ENCODE measurements at places on chromosomes 16 and 17.

GRCh38 chr17:49388692-49389513 lies 25.8 kb downstream of the PHB1 start:
- DNase-seq = peak; percentile 52

GRCh38 chr16:51807551-51807950 lies 656.5 kb upstream of the SALL1 start:
- peak; percentile 46 for DNase-seq

- no peak for DNase-seq
Measured at GRCh38 chr17:46143827-46144236, 49.4 kb downstream of the KANSL1 start.

DNA sequence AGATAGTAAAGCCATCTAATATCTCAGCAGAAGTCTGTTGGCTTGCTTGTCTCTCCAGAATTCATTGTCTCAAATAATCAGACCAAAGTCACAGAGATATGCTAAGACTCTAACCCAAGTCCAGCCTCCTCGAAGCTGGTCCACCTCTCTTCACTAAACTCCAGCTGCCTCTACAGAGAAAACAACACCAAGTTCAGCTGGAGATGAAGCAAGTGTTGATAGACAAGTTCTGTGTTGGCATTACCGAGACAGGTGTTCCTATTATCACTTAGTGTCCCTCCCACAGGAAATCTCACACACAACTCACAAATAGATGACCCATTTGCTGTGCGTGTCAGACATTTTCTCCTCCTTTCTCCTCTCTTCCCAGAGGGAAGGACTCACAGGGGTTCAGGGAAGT lies 164.4 kb upstream of the ANKFN1 start:
- DNase-seq = no peak

DNA sequence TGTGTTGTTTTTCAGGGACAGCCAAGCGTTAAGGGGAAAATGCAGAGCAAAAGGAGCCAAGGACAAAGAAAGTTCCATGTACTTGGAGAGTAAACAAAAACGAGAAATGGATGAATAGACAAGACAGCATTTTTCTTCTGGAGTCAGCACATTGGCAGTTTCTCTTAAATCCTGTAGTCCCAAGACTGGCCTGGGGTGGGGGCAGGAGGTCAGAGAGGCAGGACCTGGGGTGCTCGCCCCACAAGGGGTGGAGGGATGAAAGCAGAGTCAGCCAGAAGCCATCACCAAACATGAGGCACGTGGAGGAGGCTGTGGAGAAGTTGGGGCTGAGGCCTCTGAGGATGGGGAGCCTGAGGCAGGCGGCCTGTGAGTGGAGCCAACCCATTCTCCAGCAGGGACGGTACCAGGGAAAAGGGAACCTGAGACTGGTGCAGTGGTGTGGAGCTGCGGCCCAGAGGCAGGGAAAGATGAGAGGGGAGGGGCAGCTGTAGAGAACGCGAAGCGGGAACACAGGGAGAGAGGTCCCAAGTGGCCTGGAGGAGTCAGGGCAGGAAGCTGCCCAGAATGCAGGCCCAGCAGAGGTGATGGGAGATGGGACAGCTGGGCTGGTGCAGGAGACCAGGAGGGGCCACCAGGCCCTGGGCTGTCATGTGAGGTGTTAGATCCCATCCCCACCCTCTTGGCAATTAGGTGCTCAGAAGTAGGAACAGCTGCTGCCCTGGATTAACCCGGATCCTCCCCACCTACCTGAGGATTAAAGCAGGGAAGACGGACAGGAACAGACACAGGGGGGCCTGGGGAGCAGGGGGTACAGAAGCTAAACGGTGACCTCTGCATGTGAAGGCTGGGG lies 3.3 kb downstream of the TLCD3B start:
- no peak for DNase-seq

DNA sequence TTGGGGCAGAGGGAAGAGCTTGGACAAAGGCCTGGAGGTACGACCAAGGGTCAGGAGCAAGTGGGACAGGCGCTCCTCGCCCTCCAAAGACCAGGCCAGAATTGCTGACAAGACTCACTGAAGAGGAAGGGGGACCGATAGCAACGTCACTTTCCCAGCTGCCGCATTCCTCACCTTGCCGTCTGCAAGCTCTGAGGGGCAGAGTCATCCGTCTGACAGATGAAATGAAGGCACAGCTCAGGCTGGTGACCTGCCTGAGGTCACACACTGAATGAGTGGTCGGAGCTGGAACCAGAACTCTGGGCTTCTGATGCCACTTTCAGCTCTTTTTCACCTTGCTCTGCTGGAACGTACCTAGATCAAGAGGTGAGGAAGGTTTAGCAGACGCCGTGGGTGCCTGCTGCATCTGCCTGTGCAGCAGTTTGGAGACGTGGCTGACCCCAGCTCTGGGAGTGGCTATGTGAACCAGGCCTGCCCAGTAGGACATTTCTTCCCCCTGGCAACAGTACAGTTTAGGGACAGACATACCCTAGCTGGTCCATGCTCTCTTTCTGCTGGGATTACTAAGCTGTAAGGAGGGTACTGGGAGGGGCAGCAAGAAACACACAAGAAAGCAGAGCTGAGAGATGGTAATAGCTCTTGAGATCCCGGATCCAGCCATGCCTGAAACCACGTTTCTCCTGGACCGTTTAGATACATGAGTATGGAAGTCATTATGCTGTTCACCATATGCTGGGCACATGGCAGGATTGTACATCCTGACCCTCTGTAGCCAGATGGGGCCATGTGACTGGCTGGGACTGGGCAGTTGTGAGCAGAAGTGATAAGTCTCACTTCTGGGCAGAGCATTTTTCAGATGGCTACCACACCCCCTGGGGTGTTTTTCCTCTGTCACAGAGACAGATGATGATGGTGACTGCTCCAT lies 50.9 kb downstream of the IL21R start:
- peak; percentile 53 for DNase-seq

DNA sequence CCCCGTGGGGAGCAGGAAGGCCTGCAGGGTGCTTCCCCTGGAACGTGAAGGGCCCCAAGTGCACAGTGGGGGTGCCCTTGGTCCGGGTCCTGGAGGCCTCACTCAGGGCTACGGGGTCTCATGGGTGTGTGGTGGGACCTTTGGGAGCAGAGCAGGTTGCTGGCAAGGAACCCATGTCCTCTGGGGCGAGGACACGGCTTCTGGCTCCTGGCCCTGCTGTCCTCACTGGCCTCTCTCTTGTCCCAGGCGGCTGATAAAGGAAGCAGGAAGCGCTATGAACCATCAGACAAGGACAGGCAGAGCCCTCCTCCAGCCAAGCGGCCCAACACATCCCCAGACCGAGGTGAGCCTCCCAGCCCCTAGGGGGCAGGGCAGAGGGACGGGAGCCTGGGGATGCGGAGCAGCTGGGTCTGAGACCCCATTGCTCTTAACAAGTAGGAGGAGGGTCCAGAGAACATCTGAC lies 9.8 kb upstream of the IL17C start:
- DNase-seq = no peak

GRCh38 chr17:76272541-76273444 lies 7.6 kb downstream of the UBALD2 start:
- no peak for DNase-seq

DNA sequence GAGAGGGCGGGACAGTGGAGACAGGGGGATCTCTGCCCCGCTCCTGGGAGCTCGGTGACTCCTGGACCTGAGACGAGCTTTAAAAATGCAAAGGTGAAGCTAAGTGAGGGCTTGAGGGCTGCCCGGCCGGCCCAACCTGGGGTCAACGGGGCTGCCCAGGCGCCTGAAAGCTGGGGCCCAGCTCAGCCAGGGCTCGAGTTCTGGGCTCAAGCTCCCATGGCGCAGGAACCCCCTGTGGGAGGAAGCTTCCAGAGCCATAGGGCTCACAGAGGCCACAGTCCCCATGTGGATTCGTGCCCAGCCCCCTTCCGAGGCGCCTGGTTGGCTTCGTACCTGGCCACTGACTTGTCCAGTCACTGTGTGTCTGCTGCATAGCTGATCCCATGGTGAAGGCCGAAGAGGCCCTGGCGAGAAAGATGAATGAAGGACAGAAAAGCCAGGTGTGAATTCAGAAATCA lies 75.8 kb upstream of the GSE1 start:
- DNase-seq = no peak

GRCh38 chr16:75754141-75754540 lies 27.9 kb upstream of the CPHXL start:
- peak; percentile 10 for DNase-seq

- DNase-seq = no peak
Measured at GRCh38 chr17:49229805-49230600, 584 bp downstream of the PHOSPHO1 start.

- no peak for DNase-seq
Measured at GRCh38 chr16:64149756-64150155, 972.1 kb downstream of the CDH11 start.

DNA sequence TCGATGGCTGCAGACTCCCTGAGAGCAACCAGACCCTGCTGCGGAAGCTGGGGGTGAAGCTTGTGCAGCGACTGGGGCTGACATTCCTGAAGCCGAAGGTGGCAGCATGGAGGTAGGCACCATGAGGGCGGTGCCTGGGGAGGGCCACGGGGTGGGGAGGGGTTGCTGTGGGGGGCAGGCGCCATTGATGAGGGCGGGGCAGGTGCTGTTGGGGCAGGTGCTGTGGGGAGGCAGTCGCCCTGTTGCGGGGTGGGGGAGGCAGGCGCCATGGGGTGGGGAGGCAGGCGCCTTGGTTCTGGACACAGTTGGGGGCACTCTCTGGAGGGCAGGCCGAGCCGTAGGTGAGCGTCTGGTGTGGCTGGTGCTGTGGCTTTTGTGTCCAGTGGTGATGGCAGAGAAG lies 38.9 kb downstream of the ZNF750 start:
- DNase-seq = no peak

GRCh38 chr17:13931800-13932460 lies 137.4 kb upstream of the COX10 start:
- peak; percentile 17 for DNase-seq

DNA sequence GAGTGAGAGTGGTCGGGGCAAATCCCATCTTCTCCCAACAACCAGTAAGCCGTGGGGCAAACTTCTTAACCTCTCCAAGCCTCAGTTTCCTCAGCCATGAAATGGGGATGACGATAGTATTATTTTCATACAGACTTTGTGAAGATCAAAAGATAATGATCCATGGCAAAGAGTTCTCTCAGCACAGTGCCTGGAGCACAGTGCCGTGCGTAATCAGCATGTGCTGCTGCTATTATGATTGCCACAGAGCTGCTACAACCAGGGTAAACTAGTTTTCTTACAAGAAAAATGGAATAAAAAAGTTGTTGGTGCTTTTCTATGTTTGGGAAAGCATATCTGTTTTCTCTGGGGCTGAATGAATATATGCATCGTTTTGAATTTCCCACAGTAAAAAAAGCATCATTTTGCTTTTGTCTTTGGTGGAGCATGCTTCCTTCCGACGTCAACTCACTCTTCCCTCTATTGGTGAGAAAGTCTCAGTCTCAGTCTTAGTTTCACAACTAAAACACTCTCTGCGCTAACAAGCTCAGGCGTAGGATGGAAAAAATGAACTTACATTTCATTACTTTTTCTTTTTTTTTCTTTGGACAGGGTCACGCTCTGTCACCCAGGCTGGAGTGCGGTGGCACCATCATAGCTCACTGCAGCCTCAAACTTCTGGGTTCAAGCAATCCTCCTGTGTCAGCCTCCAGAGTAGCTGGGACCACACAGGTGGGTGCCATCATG lies 37.2 kb downstream of the CDK5R1 start:
- DNase-seq = peak; percentile 31

DNA sequence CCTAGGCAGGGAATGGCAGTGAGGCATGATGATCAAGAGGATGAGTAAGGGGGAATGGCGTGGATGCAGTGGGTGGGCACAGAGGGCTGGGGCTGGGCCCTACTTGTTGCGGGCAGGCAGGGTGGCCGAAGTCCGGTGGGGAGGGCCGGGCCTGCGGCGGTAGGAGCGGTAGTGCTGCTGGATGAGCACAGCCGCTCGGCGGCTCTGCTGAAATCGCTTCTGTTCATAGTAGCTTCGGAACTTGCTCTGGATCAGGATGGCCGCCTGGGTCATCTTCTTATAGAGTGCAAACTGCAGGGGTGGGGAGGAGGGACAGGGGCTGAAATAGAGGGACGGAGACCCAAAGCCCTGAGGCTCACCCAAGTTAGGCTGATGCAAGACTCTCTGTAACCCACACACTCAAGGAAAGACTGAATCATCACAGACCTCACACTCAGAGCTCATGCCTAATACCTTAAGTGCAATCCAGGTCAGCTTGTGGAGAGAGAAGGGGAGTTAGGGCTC lies 1.5 kb upstream of the SPAG7 start:
- peak; percentile 87 for DNase-seq

DNA sequence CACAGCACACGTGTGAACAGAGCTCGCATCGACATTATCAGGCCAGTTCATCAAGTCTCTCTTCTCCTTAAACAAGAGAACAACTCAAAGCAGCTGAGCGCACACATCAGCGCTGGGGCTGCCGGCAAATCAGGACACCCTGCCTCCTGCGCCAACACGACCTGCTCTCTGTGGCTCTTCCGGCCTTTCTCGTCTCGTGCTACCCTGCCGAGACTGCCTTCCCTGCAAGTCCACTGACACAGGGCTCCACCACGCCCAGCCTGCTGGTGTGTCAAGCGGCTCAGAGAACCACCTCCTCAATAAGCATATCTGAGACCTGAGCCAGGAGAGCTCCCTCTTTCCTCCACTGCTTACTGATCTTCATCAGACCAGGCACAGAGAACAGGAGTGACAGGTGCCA lies 96.9 kb downstream of the ZNF778 start:
- no peak for DNase-seq

DNA sequence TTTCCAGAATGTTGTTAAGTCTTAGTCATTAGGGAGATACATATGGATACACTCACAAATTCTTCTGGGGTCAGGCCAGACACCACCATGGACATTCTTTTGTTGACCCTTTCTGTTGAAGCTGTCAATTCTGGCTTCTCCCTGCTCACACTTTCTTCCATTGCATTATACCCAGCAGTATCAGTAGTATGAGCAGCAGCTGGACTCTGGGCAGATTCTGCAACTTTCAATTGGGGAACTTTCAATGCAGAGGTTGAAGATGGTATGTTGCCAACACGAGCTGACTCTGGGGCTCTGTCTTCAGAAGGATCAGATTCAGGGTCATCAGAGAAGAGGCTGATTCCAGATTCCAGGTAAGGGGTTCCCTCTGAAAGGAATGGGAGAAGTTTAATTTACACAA lies 45.8 kb downstream of the RND2 start:
- no peak for DNase-seq

DNA sequence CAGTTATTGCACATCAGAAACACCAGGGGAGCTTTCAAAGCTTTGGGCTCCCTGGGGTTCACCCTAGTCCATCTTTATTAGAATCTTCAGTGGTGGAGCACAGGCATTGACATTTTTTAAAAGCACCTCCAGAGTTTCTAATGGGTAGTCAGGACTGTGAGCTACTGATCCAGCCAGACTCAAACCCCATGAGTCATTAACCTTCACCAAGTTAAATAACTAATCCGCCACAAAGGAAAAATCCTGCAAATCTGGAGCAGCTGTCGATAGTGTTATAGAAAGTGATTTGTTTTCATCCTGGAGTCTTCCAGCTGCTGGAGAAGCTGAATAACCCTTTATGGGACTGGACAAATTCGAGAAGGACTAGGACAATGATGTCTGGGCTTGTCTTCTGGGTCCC lies 93.2 kb upstream of the PIRT start:
- DNase-seq = no peak

DNA sequence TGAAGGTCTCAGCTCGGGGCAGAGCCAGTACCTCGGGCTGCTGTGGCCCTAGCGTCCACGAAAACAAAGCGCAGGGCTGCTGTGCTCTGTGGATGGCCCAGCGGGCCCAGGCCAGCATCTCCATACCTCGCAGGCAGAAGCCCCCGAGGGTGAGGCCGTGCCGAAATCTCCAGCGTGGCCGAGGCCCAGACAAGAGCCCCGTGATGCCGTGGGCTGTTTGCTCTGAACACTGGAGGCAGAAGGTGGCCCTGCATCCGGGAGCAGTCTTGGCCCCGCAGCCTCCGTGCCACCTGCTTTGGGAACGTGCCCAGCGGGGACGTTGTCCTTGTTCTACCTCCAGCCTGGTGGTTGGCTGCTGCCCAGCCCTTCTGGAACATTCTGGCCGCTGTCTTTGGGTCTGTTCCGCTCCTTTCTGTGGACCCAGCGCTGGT lies 121.4 kb downstream of the BANP start:
- no peak for DNase-seq
